Mesendoderm (in vitro differentiated cells): ENCODE measurements at places on chromosomes 2 and 18.
A peak's percentile ranks its signal among the peaks of the same experiment; 100 is the strongest.

GRCh38 chr2:239548965-239549595, 148.3 kb upstream of the HDAC4 start:
- no peak for DNase-seq

- DNase-seq, result no peak
These were observed 407.8 kb downstream of the CDH2 start for GRCh38 chr18:27769152-27769551.

- DNase-seq, result no peak
These were observed 117.3 kb upstream of the HNMT start for GRCh38 chr2:137846993-137847392.

- no peak for DNase-seq
These were observed 35.0 kb downstream of the CYP27C1 start for GRCh38 chr2:127185093-127185492.

DNA sequence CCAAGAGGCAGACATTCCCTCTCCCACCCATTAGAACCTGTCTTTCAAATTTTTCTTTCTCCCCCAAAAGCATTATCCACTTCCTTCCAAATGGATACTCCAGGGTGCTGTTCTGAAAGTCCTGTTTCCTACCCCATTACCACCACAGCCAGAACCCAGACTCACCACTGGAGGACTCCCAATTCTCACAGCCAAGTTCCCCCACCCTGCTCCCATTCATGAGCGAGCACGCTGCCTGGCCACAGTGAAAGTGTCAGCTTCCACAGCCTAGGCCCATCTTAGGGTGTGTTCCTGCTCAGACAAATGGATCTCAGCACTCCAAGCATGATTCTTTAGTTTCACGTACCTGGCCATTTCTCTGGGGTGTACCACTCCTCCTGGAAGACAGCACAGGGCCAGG, 3.8 kb upstream of the ANKRD53 start:
- DNase-seq, result no peak

DNA sequence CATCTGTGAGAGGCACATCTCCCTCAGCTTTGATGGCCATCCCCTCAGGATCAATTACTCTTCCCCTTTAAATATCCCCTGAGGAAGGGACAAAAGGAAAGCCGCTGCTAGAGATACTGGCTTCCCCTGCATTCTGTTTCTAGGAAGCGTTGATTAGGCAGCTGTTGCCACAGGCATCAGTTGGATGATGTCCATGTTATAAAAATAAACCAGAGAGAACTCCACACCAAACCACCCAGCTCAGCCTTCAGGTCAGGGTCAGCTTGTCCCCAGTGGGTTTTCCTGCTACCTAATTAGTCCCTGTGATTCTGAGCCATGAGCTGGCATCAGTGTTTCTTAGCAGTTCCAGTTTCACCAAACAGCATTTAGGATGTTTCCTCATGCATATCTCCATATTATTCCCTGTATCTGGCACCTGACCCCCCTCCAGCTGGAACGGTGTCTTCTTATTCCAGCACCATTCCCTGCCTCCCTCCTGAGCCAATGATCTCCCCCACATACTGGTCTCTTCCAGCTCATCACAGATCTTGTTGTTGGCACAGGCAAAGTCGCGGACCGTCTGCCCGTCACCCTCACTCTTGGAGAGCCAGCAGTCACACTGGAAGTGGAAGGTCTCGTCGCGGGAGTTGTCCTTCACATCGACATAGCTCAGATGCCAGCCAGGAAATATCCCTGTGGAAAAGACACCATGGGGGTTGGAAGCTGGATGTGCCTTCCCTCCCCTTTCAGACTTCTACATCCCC, 168.4 kb downstream of the LOXHD1 start:
- no peak for DNase-seq

DNA sequence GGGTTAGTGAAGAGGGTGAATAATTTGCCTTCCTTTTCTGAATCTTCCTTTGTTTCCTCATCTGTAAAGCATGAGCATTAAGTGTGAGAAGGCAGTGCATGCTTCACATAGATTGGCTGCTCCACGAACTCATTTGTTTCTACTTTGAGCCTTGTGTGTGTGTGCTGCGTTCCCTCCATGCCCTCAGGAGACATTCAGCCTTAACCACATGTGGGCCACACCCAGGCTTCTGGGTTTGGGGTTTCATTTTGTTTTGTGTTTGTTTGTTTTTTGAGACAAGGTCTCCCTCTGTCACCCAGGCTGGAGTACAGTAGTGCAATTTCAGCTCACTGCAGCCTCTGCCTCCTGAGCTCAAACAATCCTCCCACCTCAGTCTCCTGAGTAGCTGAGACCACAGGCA, 843.3 kb downstream of the GALR1 start:
- no peak for DNase-seq

DNA sequence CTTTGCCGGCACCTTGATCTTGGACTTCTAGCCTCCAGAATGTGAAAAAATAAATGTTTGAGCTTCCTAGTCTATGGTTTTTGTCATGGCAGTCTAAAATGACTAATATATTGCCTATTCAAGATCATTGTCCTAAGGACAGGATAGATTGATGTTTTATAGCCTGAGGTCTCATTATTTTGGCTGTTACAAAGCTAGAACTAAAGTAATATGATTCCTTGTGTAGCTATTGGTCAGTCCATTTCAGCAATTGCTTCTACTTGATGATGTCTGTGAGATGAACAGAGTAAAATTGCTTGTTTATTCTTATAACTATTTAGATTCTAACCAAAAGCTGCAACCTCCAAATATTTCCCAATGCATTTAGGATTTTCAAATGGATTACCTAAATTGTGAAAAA, 145.0 kb downstream of the HRH4 start:
- no peak for DNase-seq

DNA sequence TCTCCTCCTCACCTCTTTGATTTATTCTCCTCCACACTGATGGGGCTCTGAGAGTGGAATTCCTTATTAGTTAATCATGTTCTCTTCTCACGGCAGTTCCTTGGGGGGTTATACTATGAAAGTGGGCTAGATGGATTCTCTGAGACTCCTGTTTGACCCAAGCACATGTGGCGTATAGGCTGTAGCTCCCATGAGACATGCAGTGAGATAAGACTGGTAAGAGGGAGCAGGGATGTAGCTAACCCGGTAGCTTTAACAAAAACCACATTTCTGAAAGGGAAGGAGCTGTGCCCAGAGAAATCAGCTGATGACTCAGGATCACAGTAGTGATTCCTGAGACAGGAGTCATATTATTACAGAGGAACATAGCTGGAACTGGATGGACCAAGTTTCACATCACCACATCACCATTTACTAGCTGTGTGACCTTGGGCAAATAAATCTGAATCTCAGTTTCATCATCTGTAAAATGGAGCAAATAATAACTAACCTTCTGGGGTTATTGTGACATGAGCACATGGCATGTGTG, 82.9 kb downstream of the CRIM1 start:
- DNase-seq, result peak; percentile 47

GRCh38 chr2:25044011-25044410, 2.1 kb downstream of the EFR3B start:
- no peak for DNase-seq

DNA sequence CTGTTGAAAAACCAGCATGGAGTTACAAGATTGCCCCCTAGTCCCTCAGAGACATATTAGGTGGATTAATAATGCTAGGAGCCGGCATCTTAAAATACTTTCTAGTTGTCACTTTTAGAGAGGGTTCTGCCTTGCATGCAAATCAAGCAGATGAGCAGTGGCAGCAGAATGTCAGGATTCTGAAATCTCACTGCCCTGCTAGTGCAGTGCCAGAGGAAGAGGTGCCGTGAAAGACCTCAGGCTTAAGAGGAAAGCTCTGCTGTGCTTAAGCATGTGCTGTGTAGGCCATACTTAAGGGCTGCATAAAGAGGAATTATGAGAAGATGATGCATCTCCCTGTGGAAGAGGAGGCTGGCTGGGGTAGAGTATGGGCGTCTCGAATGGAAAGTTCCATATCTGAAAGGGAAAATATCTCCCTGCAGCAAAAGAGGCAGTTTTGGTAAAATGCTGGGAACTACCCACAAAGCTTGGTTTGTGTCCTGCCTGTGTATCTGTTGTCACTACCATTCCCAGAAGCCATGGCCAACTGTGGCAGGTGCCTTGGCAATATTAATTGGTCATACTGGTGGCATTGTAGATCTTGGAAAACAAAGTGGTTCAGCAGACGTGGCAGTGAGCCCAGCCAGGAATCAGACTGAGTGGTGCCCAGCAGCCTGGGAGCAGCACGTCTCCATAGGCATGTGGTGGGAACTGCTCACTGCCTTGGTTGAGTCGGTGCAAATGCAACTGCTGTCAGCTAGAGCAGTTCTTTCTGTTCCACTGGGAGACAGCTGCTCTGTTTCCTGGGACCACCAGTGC, 131.9 kb downstream of the EVA1A start:
- peak; percentile 33 for DNase-seq

DNA sequence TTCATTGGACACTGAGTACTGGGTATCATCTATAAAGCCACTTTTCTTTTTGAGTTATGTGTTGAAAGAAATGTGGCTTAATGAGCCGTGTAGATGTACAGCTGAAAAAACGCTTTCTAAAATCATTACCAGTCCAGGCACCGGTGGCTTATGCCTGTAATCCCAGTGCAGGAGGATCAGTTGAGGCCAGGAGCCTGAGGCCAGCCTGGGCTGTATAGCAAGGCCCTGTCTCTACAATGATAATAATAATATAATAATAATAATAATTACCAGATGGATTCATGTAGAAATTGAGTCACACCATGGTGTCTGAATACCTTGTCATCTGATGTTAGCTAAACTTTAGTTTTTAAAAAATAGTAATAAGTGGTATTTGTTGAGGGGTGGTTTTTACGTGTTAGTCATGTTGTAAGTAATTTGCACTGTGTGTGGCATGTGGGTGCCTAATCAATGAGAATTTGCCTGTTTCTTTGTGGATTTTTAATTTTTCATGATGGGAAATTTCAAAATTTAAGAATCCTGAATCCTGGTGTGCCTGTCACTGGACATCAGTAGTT, 30.1 kb downstream of the NCK2 start:
- no peak for DNase-seq

GRCh38 chr2:23745726-23746105, 181.2 kb downstream of the ATAD2B start:
- DNase-seq, result no peak

DNA sequence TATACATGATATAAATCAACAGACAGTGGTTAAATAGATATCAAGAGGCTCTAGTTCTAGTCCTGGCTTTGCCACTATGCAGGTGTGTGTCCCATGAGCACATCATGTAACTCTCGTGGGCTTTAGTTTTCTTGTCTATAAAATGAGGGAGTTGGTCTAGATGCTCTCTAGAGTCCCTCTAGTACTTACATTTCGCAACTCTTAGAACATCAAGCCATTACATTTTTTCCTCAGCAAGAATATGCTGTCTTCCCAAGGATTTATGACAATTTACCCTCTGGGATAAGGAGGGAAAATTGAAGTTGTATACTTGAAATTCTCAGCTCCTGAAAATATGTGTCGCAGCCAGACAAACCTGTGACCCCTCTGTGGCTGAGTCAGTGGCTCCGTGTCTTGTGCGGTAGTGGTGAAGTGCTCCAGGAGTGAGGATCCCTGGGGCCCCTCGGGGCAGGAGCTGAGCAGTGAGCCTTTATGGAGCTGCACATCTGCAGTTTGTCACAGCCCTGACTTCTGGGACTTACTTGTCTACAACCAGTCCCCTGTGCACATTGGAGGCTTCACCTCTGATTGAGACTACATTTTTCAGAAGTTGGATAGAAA, 6.8 kb downstream of the PKP4 start:
- DNase-seq, result no peak

- DNase-seq, result no peak
These were observed 220.2 kb downstream of the SUCLG1 start for GRCh38 chr2:84238907-84239306.

DNA sequence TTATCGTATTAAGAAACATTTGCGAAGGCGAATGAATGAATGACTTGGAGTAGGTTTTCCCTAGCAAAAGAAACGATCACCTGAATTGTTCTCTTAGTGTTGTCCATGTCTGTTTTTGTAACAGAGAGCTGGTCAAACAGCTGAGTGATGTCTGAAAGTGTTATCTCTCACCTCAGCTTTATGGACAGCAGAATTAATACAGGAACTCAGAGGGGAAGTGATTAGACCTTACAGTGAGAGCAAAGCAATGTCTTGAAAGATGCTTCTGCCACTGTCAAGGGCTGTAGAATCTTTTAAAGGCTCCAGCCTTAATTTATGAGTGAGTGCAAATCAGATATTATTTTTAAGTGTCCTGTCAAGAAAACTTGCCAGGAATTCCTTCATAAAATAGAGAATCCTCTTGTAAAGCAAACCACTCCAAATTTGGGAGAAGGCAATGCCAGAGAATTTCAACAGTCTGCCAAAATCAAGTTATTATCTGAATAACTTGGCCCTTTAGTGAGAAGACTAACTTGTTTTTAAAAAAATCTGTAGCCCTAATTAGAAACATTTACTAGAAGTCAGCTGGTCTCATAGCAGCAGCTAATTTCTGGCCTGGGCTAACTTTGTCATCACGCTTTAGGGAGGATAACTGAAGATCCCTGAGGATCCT, 60.7 kb downstream of the CDC42EP3 start:
- no peak for DNase-seq

DNA sequence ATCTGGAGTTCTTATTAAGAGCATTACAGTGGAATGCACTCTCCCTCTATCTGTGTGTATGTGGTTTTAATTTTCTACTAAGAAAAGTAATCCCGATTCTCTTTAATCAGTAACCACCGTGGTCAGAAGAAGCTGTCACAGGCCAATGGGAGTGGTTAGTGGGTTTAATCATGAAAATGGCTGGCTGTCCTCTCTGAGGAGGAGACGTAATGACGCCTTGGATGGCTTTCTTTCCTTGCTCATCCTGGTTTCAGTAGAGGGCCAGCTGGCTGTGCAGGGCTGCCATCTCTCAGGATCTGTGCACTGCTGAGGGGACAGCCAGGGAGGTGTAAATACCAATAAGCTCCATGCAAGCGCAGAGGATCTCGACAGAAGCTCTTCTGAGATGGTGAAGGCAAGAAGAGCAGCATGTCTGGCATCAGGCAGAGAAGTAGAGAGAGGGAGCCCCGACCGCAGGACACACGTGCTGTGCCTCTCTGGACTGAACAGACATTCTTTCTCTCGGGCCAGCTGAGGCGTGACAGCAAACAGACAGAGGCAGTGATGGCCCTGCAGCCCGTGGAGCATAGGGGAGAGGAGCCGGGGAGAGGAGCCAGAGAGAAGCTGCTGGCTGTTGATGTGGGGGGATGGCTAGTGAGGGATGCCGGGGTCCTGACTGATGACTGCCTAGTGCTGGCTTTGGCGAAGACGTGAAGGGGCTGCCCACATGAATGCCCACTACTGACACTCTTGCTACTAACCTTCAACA, 65.1 kb upstream of the DAPL1 start:
- no peak for DNase-seq

- no peak for DNase-seq
These were observed 80.8 kb downstream of the EHD3 start for GRCh38 chr2:31314761-31315160.

- DNase-seq, result peak; percentile 85
These were observed 249.4 kb upstream of the HS6ST1 start for GRCh38 chr2:128568106-128568505.

GRCh38 chr2:82023710-82024109, 1719.2 kb upstream of the LRRTM1 start:
- peak; percentile 37 for DNase-seq

GRCh38 chr2:196099916-196100315, 31.3 kb upstream of the DNAH7 start:
- no peak for DNase-seq
